Esophagus muscularis mucosa (tissue), 4 donors: ENCODE measurements at places on chromosomes 1 and 21. TPM values are rescaled to one million over a fixed set of nuclear protein-coding genes. Genes with fewer than 3 reads are reported as not detected.
A peak's percentile ranks its signal among the peaks of the same experiment; 100 is the strongest.

DNA sequence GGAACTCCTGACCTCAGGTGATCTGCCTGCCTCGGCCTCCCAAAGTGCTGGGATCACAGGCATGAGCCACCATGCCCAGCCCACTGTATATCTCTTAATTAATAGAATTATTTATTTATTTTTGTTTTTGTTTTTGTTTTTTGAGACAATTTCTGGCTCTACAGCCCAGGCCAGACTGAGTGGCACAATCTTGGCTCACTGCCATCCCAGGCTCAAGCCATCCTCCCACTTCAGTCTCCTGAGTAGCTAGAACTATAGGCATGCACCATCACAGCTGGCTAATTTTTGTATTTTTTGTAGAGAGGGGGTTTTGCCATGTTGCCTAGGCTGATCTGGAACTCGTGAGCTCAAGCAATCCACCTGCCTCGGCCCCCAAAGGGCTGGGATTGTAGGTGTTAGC is 15.7 kb upstream of the WDTC1 start:
- no peak for DNase-seq

GRCh38 chr1:160367934-160368923 is 1.4 kb downstream of the NHLH1 start:
- no peak for DNase-seq

- DNase-seq = no peak
These were observed 560.2 kb upstream of the ZRANB2 start for GRCh38 chr1:71640998-71641397.

DNA sequence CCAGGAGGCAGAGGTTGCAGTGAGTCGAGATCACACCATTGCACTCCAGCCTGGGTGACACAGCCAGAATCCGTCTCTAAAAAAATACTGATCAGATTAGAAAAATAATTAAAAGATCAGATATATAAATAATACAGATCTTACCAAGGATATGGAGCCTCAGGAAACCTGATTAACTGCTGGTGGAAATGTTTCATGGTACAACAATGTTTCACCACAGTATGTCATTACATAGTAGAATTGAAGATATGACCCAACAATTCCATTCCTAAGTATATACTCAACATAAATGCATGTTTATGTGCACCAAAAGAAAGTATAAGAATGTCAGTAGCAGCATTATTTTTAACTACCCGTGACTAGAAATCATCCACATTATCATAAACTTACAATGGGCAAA is 41.7 kb downstream of the CD53 start:
- DNase-seq = no peak

DNA sequence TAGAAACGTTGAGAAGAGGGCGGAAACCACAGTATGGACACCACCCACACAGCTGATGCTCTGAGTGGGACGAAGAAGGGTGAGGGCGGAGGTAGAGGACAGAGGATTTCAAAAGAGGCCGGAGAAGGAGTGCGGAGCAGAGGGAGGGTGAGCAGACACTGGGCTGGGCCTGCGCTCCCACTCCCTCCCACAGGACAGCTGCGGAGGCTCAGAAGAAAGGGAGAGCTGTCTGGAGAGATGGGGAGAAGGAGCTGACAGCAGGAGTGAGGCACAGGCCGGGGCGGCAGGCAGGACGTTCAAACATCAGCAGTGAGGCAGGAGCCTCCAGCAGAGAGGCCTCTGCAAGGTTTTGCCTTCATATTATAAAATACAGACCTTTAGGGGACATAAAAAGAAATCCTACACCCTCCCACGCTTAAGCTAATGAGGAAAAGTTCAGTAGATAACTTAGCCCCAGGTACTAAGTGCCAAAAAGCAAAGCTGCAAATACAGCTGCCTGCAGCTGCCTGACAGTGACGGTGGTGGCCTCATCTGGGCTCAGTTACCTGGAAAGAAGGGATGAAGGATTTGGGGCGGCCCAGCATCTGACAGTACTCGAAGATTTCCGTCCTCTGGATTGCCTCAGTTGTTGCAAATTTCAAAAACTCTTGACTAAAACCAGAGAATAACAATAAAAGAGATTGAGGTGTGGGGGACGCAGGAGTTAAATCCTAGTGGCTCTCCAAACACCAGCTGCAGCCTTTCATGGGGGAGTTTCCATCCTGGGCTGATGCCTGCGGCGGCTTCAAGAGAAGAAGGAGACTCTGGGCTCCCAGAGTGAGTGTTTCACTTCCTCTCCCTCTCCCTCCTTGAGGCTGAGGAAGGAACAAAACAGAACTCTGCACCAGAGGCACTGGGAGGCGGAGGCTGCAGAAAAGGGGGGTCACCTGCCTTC is 25.6 kb downstream of the SEC16B start:
- no peak for DNase-seq

GRCh38 chr1:203996126-203996525 is 76.8 kb upstream of the SOX13 start:
- no peak for DNase-seq

- DNase-seq = no peak
These were observed 14.5 kb downstream of the ICMT start for GRCh38 chr1:6221210-6221784.

DNA sequence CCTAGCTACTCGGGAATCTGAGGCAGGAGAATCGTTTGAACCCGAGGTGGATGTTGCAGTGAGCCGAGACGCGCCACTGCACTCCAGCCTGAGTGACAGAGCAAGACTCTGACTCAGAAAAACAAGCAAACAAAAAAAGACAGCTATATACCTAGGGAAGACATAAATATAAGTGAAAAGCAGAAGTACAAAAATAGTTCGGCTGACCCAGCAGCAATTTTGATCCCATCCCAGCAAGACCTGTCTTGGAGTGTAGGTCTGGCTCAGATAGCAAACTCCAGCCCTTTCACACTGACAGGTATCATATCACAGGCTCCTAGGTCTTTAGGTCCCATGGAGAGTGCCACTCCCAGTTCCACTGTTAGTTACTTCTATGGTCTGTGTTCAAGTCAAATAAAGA is 14.6 kb downstream of the MTX1 start:
- no peak for DNase-seq

DNA sequence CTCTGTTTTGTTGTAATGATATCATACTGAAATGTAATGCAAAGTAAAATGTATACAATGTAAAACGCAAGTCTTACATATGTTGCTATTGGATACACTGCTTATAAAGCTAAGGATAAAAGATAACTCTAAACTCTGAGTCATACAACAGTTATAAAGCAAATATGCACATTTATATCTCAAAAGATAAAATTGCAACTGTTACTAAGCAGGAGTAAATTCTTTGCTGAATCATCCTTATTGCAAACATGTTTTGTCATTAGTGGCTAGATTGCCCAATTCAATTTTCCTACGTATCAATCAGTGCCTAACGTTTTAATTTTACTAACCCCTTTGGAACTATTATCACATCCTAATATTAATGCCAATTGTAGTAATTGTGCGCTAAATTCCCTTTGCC is 762.9 kb downstream of the LTN1 start:
- DNase-seq = no peak

- no peak for DNase-seq
These were observed 207.5 kb downstream of the KCNT2 start for GRCh38 chr1:196400478-196401451.

DNA sequence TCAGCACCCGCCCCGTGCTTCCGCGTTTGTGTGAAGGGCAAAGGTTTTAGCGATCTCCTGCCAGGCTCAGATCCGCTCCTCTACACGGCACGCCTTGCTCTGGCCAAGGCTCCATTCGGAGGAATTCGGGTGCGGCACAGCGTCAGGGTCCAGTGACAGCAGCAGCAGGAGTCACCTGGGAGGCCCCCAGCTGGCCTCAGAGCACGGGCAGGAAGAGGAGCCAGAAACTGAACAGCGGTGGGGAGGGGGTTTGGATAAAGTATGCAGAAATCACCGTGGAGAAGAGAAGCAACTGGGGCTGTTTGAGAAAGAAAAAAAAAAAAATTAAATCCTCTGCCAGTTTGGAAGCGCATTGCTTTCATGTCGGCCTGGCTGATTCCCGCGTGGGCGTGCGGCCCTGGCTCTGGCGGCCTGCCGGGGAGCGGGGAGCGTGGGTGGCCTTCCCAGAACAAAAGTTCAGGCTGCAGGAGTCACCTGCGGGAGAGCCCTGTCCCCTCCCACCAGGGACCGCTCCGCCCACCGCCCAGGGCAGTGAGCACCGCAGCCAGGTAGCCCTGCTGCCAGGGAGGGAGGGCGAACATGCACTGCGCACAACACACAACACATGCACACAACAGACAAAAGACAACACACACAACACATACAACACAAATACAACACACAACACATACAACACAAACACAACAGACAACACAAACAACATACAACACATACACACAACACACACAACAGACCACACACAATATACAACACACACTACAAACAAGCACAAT is 107.6 kb downstream of the ETS2 start:
- peak; percentile 93 for DNase-seq

- DNase-seq = no peak
These were observed 12.9 kb upstream of the ETV3 start for GRCh38 chr1:157151073-157151472.

- no peak for DNase-seq
These were observed 14.4 kb upstream of the ZNF362 start for GRCh38 chr1:33241866-33242265.

GRCh38 chr1:100780814-100781213 is 61.3 kb downstream of the VCAM1 start:
- DNase-seq = no peak

GRCh38 chr1:186564582-186564981 is 103.7 kb upstream of the PDC start:
- DNase-seq = no peak

GRCh38 chr1:242411901-242412300 is 112.6 kb downstream of the PLD5 start:
- no peak for DNase-seq

DNA sequence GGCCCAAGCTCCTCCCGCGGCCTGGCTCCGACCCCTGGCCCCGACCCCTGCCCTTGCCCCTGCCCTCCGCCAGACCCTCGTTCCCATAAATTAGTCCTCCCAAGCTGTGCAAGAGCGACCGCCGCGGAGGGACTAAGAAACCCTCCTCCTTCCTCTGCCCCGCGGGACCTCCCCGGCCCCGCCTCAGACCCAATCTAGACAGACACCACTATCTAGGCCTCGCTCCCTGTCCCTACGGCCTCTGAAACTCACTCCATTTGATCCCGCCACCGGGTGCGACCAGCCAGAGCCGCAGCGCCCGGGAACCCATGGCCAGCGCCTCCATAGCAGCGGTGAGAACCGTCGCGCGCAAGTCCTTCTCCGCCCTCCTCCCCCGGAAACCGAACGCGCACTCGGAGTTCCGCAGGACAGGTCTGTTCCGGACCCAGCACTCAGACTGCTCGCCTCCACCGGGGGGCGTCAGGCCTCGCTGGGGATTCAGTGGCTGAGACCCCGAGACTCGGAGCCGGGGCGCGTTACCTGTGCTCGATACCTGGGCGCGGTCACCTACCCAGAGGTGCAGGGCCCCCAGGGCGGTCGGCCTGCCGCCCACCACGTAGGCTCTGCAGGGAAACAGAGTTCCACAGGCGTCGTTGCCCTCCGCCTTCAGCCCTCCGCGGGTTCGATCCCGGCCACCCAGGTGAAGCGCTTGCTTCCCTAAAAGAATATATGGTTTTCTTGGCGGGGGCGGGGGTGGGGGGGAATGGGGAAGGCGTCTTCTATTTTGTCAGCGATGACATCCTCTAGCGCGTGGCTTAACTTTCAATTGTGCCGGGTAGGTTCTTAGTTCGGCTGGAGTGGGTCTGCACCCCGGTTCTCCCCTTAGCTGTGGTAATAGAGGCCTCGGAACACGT is at the start of gene MRPL39:
Gene MRPL39, minus strand, starts transcription at position 331 of the 893 bp plus-strand sequence. Its CDS starts 6 bp downstream, at position 325.
- DNase-seq = peak; percentile 95

- DNase-seq = no peak
These were observed 5.3 kb upstream of the TNN start for GRCh38 chr1:175062339-175062738.

DNA sequence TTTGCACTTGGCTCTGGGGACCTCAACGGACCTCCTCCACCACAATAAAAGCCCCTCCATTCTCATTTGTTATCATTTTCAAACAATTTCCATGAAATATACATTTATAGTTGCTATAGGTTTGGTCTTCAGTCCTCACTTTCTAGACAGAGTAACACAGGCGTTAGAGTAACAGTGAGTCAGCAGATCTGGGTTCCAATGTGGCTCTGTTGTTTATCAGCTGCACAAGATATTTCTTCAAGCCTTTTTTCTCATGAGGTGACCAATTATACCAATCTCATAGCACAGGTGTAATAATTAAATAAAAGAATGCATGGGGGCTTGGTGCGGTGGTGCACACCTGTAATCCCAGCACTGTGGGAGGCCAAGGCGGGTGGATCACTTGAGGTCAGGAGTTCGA is 32.8 kb upstream of the PSMB2 start:
- DNase-seq = no peak

DNA sequence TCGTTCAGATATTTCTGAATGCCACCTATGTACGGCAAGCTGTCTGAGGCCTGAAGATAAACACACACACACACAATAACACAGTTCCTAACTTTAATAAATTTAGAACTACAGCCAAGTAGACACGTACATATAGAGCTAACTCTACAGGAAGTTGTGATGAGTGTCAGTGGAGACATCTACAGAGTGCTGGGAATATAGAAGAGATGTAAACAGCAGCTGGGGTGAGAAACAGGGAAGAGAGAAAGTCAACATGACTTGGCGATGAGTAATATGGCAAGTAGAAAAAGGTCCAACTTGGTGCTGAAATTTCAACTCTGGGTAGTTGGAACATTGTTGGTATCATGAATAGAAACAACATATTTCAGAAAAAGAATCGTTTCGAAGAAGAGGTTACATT is 206.5 kb downstream of the ZP4 start:
- no peak for DNase-seq

Gene COL11A1
- 0.11 TPM for total RNA-seq

Gene PCP4L1
- total RNA-seq = 9.0 TPM

Gene LRRC38
- 0.17 TPM for total RNA-seq

Gene DNAH14
- total RNA-seq = 8.9 TPM

Gene TMEM269
- not detected for total RNA-seq

Gene OLIG2
- not detected for total RNA-seq
